ENCODE measurements at places on chromosomes 12 and 14. TPM values are rescaled to one million over a fixed set of nuclear protein-coding genes. Genes with fewer than 3 reads are reported as not detected.
A peak's percentile ranks its signal among the peaks of the same experiment; 100 is the strongest.

The KRT78 gene
- not detected for total RNA-seq

- DNase-seq = no peak
Observed at GRCh38 chr14:30240685-30241084, 313.0 kb upstream of the PRKD1 start.

DNA sequence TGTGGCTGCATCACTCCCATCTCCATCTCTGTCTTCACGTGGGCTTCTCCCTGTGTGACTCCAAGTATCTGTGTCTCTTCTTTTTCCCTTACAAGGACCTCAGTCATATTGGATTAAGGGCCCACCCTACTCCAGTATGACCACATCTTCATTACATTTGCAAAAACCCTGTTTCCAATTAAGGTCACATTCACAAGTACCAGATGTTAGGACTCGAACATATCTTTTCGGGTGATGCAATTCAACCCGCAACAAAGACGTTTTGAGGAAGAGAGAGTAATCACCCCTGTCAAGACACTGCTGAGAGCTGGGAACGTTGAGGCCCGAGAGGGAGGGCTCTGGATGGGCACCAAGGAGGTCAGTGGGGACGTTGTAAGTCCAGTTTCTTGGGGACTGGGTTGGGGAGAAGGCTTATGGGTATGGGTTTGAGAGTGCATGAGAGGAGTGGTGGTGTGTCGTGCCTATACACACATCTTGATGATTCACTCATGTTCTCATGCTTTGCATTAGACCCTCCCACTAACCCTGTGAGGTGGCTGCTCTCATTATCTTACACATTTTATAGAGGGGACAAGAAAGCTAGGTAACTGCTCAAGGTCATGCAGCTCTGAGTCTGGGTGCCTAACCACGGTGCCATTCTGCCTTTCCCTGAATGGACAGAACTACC lies 12.1 kb upstream of the IFI27 start:
- no peak for DNase-seq

DNA sequence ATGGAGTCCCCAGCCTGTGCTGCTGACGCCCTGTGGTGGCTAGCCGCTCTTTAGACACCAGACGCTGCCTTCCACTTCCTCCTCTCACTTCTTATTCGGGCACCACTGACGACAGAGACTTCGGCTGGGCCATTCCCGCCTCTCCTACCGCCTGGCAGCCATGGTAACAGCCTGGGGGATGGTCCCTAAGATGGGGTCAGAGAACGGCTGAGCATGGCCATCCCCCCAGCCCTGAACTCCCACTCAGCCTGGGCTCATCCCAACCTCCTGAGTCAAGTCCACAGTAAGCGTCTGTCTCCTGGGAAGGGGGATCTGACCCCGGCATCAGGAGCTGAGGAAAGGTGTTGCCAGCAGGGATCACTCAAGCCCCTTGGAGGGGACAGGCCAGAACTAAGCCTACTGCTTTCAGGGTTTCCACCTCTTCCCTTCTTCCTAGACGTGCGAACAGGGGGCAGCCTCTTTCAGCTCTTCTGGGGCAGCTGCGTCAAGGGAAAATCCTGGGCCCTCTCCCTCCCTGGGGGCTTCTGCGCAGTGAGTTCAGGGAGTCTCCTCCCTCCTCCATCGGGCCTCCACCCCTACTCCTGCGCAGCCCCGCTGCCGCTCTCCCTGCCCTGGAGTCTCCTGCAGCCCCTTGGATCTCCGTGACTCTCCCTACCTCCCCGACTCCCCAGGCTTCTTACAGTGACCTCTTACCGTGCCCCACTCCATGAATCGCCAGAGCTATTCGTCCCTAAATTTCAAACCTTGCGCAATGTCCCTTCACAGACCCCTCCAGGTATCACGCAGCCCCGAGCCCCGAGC lies 643 bp upstream of the TAMALIN start:
- no peak for DNase-seq

- DNase-seq = peak; percentile 49
Observed at GRCh38 chr12:110846615-110847566, at the start of gene CCDC63. CCDC63 (plus strand) TSS chr12:110846987; CDS start chr12:110852955, 5,968 bp downstream.

Data from left lobe of liver (tissue), 2 donors.